Heart left ventricle (tissue), 16 donors: ENCODE measurements at places on chromosomes 12 and 14. TPM values are rescaled to one million over a fixed set of nuclear protein-coding genes. Genes with fewer than 3 reads are reported as not detected.

Gene FAM222A
- 9.4 TPM for polyA plus RNA-seq

Gene NFE2
- polyA plus RNA-seq = 0.38 TPM

Gene BCL11B
- 0.04 TPM for polyA plus RNA-seq

Gene OASL
- polyA plus RNA-seq = 0.57 TPM

Gene HOXC10
- not detected for polyA plus RNA-seq

Gene KLRK1
- 0.28 TPM for polyA plus RNA-seq

Gene FOXA1
- polyA plus RNA-seq = not detected

Gene ZNF219
- 50.0 TPM for polyA plus RNA-seq

Gene TAS2R30
- polyA plus RNA-seq = not detected

Gene OTUB2
- polyA plus RNA-seq = 0.19 TPM

Gene ATXN7L3B
- polyA plus RNA-seq = 7.0 TPM

Gene SLC8A3
- not detected for polyA plus RNA-seq

Gene NEUROD4
- polyA plus RNA-seq = not detected

Gene NANOG
- not detected for polyA plus RNA-seq

Gene PROX2
- polyA plus RNA-seq = not detected

Gene PRIM1
- polyA plus RNA-seq = 4.1 TPM

Gene SLCO1B3
- not detected for polyA plus RNA-seq

Gene NGB
- not detected for polyA plus RNA-seq

Gene NRL
- polyA plus RNA-seq = 2.1 TPM

Gene SCNN1A
- polyA plus RNA-seq = 0.11 TPM

Gene KRT78
- polyA plus RNA-seq = not detected

Gene ANKS1B
- 0.72 TPM for polyA plus RNA-seq

Gene GALNT4
- polyA plus RNA-seq = 1.4 TPM

Gene RPGRIP1
- polyA plus RNA-seq = 0.14 TPM

Gene RFLNA
- 0.06 TPM for polyA plus RNA-seq
